ENCODE measurements at places on chromosomes 7 and 10.

DNA sequence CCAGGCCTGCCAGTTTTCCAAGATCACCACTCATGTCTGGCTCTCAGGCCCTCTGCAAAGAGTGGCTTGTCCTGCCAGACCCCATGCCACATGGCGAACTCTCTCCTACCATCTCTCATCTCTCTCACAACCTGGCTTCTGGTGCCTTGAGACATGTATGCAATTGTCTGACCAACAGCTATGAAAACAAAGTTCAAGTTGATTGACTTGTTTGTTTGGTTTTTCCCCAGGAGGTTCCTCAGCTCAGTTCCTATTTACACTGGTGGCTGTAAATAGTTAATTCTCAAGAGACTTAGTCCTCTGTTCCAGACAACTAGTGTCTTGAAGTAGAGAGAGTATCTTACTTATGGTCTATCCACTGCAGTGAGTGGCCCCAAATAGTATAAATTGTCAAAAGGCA is 131.8 kb downstream of the SNX10 start:
- DNase-seq: no peak

GRCh38 chr7:151131592-151132293 is 35.8 kb downstream of the GBX1 start:
- no peak for DNase-seq

DNA sequence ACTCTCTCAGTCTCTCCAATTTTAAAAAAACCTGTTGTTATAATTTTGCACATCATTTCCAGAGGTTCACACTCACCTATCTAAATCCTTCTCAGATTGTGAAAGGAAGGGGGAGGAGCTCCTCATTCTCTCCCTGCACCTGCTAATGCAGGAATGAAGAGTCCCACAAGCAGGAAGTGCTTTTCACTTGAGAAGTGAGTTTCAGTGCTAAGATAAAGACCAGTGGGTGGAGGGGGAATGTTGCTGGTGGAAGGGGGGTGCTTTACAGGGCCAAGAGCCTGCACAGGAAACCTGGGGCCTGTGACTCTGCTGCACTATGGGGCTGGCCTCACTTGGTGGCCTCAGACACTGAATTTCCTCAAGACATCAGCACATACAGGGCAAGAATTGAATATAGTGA is 176.4 kb downstream of the PTPN20 start:
- DNase-seq: no peak

GRCh38 chr7:80232979-80233724 is 98.5 kb downstream of the GNAI1 start:
- DNase-seq: no peak

DNA sequence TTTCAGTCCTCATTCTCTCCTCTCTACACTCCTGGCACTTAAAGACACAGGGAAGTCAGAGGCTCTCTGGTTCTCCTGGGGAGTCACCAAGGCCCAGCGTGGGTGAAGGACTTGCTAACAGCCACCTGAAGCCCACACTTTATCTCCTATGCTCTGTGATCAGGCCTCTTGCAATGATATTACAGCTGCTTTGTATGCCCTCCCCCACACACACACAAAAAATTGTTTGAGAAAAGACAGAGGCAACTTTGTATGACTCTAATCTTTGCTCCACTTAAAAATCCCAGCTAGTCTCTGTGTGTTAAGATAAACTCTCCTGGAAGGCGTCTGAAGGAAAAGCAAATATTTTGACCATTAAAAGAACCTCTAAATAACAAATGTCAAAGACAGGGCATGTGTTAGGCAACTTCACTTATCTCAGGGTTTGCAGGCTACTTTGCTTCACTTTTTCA is 507.2 kb downstream of the TNS3 start:
- DNase-seq: no peak

GRCh38 chr7:30791114-30791513 is 19.9 kb downstream of the MINDY4 start:
- no peak for DNase-seq

DNA sequence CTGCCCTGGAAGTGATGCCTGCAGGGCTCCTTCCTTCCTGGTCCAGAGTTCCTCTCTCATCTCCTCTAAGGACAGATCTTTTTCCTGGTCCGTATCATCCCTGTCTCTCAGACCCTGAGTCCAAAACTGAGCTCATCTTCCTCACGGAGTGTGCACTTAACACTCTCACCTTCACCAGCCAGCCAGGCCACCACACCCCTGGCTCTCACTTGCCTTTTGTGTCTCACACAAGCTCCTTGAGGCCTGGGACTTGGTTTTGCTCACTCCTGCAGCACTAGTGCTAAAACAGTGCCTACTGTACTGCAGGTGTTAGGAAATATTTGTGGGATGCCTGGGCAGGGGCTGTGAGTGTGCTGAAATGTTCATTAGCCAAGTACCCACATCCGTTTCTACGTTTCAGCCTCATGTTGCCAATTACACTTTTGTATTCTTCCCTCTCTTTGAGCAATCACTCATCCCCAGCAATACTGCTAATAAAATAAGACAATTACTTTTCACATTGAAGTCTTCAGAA is 21.4 kb upstream of the PARP12 start:
- DNase-seq: no peak

GRCh38 chr7:27194686-27195379 is 5.1 kb downstream of the HOXA13 start:
- DNase-seq: no peak

DNA sequence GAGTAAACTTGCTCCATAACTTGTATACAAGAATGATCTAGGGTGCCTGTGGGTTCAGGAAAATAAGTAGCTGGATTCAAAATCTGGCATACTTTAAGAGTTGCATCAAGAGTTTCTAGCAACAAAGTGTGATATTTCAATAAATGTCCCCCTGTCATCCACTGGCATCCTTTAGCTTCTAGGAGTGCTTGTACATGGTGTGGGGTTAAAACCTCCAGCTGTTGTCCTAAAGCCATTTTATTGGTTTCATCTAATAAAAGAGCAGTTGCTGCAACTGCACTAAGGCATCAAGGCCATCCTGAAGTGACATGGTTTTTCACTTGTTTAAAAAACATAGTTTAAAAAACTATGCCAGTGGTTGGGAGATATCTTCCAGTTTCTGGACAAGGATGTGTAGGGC is 148.4 kb downstream of the INHBA start:
- DNase-seq: no peak

GRCh38 chr7:87152897-87153641 is 816 bp downstream of the DMTF1 start:
- DNase-seq: peak; percentile 52

DNA sequence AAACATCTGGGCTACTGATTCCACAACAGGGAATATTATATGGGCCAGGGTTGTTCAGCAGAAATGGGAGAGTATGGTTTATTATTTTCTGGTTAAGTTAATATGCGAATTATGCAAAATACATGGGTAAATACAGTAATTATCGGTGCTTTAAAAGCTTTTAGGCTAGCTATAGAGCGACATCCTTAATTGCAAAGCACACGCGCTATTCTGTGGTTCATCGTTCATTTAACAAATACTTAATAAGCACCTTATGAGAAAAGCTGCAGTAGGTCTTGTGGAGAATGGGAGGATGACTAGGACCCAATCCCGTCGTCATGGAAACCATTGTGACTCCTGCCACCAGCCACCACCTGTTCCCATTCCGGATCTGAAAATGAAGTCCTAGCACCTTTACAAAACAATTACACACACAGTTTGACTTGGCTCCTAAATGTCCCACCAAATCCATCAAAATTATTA is 623 bp upstream of the CEP41 start:
- DNase-seq: no peak

- no peak for DNase-seq
These were observed 12.0 kb downstream of the PWWP2B start for GRCh38 chr10:132408823-132409666.

- no peak for DNase-seq
These were observed 86.7 kb downstream of the ZNF33B start for GRCh38 chr10:42551582-42552187.
